Natural killer cell (primary cell): ENCODE measurements at places on chromosomes 7 and 10.
A peak's percentile ranks its signal among the peaks of the same experiment; 100 is the strongest.

GRCh38 chr10:28801247-28801646 lies 123.9 kb downstream of the BAMBI start:
- no peak for DNase-seq

DNA sequence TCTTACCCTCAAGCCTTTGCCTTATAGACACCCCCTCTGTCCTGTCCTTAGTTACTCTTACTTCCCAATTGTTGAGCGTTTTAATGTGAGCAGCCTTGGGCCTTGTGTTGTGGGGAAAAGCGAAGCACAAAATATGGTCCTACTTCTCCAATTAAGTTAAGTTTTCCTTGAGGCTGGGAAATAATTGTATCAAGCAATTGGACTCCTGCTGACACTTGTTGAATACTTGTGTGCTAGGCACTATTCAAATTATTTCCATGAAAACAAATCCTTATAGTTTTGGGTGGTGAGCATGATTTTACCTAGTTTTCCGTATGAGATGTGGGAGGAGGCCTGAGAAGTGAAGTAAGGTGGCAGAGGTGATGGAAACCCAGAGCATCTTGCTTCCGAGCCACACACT lies 5.4 kb upstream of the ZNF783 start:
- DNase-seq = no peak

GRCh38 chr10:8489232-8489631 lies 434.7 kb downstream of the GATA3 start:
- no peak for DNase-seq

DNA sequence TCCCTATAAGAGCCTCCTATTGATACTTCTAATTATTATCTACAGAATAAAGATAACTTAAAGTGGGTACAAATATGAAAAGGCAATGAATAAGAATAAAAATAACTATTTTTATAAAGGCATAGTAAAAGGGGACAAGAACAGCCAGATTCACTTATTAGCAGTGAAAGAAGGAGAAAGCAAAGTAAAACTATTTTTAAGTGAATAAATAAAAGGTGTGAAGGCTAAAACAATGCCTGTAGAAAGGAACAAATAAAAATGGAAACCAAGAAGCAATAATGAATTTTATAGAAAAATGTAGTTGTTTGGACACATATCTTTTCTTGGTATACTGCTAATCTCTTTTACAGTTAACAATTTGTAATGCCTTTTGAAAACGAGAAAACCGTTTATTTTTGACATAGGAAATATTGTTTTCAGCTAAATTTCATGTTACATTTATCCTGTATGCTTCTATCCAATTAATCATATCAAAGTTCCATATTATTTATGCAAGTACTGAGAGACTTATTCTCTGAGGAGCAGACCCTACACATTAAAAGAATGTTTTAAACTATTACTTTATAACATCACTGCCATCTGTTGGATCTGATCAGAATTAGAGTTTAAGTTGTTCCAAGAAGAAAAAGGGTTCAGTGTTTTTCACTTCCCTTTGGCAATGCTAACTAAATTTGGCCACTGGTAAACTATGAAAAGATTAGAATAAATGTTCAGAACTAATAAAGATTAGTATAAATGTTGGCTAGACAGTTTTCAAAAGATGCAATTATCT lies 59.1 kb downstream of the ARMC3 start:
- peak; percentile 40 for DNase-seq

- DNase-seq = no peak
Observed at GRCh38 chr7:94697035-94697974, 41.4 kb upstream of the SGCE start.

GRCh38 chr7:27181795-27182275 lies 3.2 kb downstream of the HOXA11 start:
- peak; percentile 12 for DNase-seq

- no peak for DNase-seq
Observed at GRCh38 chr7:94620703-94621118, 35.2 kb downstream of the SGCE start.

DNA sequence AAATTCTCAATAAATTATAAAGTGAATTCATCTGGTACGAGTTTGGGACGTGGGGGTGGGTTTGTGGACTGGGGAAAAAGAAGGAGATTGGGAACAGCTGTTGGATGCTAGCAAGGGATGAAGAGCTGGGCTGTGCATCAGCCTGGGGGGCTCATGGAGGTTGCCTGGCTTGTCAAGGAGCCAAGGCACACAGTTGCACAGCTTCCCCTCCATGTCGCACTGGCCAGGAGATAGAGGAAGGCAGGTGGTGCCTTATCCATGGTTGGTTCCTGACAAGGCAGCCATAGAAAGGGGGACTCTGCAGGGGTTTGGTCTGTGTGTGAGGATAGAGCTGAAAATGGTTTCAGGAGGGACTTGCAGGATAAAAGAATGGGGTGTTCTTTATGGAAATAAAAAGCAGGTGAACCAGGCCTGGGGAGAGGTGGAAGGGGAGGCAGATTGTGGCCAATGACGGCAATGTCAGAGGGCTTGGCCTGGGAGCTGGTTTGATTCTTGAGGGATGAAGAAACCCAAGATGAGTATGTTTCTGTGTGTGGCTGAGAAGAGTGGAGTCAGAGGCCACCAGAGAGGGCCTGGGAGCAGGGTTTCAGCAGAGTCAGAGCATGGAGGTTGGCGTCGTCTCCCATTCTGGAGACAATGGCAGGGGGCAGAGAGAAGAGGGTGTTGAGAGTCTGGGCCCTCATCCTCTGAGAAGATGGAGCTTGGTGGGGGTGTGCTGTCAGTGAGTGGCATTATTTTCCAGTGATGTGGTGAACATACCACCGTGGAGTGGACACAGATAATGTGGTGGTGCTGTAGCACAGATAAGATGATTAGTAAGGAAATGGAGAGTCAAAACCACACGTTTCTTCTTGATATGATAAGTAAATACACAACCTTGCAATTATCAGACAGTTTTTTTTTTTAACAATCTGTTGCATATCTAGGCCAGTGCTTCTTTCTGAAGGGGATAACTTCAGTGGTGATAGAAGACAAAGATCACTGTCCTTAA lies 108.2 kb downstream of the PTPN20 start:
- DNase-seq = no peak

GRCh38 chr10:12605580-12606405 lies 256.4 kb downstream of the CAMK1D start:
- DNase-seq = peak; percentile 71

DNA sequence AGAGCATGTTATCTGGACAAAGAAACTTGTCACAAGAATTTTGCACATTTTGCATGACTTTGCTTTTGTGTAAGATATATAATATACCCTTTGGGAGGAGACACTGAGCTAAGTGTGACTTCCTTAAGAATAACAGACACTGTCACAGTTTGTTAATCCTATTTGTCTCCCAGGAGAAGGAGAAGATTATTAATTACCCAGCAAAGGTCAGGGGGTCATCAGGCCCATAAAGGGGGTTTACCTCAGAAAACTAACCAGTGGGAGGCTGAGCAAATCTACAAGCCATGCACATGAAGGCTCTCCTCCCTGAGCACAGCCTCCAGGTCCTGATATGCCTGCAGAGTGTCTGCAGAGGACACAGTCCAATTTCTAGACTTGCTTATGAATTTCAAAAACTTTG lies 10.1 kb upstream of the MET start:
- no peak for DNase-seq

GRCh38 chr10:49700997-49701396 lies 21.5 kb downstream of the C10orf53 start:
- no peak for DNase-seq

DNA sequence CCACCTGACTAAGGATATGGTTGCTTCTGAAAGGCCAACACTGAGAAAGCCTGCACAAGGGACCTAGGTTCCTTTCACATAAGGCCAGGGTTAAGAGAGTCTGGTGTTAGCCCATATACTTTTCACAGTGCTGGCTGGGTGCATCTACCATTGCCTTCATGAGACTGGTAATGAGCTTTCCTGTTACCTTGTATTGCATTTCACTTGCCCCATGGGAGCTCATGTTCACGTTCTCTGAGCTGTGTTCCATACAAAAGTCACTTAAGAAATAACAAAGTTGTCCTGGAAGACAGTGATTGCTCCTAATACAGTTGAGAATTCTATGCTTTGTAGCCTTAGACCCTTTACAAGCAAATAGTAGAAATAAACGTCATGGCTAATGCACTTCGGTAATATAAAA lies 337.8 kb upstream of the TEX47 start:
- no peak for DNase-seq

- no peak for DNase-seq
Observed at GRCh38 chr10:49387071-49387470, 8.8 kb downstream of the DRGX start.

GRCh38 chr10:100600218-100600617 lies 64.5 kb downstream of the HIF1AN start:
- DNase-seq = no peak

GRCh38 chr7:81608748-81609382 lies 161.0 kb downstream of the HGF start:
- no peak for DNase-seq

DNA sequence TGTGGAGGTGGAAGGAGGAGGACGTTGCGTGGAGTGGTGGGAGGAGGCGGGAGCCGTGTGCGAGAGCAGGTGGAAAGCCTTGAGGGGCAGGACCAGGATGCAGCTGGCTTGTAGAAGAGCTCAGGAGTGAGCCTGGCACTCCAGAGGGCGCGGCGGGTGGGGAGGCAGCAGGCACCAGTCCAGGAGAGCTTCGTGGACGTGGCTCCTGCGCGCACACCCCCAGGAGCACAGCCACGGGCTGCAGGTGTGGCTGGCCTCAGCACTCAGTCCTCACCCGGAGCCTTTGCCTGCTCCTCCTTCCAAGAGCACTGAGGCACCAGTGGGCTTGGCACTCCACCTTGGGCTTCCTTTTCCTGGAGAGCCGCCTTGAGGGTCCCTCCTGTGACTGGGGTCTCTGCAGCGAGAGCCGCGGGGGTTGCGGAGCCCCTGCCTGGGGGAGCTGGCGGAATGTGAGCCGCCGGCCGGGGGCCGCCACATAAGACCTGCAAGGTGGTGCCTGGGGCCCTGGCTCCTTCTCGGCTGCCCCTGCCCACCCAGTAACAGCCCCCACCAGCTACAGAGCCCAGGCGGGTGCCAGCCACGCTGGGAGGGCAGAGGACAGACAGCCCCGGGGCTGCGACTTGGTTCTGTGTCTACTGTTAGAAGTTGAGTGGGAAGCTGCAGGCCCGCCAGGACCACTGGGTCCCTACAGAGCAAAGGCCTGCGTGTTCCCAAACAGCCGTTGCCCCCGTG lies 11.1 kb downstream of the MAFK start:
- DNase-seq = no peak

GRCh38 chr10:60480865-60481563 lies 91.3 kb upstream of the ANK3 start:
- no peak for DNase-seq

- DNase-seq = no peak
Observed at GRCh38 chr7:3143869-3144775, 100.5 kb upstream of the CARD11 start.

DNA sequence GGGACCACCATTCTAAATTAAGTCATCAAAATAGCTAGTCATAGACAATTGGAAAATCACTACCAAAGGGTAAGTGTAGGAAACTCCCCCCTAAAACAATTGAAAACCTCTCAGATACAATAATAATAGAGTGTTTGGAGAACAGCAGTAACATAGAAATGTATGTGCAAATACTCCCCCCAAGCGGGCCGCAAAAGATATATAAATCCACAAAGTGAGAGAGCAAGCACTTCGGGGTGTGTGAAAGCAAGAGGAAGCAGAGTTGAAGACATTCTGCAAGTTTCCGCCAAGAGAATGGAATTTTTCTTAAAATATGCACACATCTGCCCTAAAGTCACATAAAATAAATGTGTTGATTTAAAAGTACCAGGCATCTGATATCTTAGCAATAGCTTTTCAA lies 33.3 kb downstream of the CHCHD3 start:
- no peak for DNase-seq

DNA sequence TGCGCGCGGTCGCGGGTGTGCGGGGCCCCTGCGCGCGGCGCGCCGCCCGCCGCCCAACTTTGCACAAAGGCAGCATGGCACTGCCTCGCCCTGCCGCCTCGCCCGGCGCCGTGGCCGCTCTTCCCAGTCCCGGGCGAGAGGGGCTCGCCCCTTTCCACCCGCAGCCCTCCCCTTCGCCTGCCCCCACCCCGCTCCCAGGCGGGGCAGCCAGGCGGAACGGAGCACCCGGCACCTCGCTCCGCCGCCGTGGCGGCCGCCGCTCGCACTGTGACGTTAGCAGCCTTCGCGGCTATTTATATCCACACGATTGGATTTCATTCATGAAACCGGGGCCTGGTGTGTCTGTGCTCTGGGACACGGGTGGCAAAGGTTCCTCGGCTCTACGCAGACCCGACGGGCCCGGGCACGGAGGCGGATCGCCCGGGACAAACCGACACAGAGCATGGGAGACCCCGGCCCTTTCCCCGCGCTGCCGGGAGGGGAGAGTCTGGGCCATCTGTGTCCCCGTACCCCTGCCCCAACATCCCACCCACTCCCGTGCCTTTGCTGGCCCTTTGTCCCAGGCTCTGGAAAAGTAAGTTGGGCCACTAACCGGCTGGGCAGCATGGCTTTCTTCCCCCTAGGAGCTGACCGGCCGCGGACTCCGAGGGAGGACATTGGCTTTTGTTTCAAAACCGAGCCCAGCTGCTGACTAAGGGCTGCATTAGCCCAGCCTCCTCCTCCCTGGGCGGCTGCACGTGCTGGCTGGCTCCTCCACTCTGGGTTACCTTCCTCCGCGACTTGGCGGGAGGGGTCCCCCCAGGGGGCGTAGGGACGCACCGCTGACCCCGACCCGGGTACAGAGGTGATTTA lies at the start of gene RHOBTB1:
RHOBTB1 (minus strand) TSS at position 128 of the 852 bp plus-strand sequence. CDS start 32,643 bp downstream, outside the sequence.
- peak; percentile 28 for DNase-seq

- no peak for DNase-seq
Observed at GRCh38 chr7:128961030-128961659, 23.4 kb downstream of the IRF5 start.

DNA sequence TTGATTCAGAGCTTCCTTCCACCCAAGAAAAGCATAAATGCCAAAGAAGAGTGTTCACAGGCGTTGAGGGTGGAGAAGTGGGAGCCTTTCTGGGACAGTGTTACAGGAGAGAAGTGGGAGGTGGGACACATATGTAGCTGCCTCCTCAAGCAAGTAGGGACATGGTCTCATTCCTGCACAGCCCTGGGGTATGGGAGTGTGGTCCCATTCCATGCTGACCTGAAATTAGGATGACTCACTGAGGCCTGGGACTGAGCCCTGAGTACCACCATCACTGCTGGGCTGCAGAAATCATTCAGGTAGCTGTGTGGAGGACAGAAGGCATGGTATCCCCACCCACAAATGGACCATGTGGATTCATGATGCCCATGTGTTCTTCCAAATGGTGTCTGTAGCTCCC lies 17.4 kb upstream of the SFTPA1 start:
- no peak for DNase-seq
